Type B pancreatic cell (in vitro differentiated cells): ENCODE measurements at places on chromosomes 1 and 21. TPM values are rescaled to one million over a fixed set of nuclear protein-coding genes. Genes with fewer than 3 reads are reported as not detected.

GRCh38 chr1:235923466-235924021 lies 56.8 kb upstream of the LYST start:
- DNase-seq = no peak

GRCh38 chr21:35548904-35549615 lies 500.0 kb upstream of the RUNX1 start:
- no peak for DNase-seq

DNA sequence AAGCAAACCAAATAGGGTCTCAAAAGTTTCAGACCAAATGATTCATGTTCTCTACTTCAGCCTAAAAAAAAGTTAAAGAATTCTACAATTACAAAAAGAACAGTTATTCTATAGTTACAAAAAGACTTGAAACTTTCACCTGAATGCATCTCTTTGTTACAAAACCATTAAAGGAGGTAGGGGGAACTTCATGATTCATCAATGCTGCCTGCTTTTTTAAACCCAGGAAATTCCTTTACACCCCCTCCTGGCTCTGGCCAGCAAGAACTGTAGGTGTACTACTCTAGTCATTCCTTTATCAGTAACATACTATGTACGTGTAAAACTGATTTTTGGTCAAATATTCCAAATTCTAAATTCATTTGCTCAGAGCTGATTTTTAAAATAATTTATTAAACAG lies 5.0 kb downstream of the FAF1 start:
- no peak for DNase-seq

- DNase-seq = no peak
Observed at GRCh38 chr1:209341146-209341545, 242.4 kb upstream of the CAMK1G start.

GRCh38 chr21:31473685-31474345 lies 129.8 kb upstream of the TIAM1 start:
- no peak for DNase-seq

- no peak for DNase-seq
Observed at GRCh38 chr1:32622806-32623681, 27.3 kb downstream of the ZBTB8OS start.

GRCh38 chr1:119956306-119956705 lies 60.0 kb upstream of the ADAM30 start:
- DNase-seq = no peak

DNA sequence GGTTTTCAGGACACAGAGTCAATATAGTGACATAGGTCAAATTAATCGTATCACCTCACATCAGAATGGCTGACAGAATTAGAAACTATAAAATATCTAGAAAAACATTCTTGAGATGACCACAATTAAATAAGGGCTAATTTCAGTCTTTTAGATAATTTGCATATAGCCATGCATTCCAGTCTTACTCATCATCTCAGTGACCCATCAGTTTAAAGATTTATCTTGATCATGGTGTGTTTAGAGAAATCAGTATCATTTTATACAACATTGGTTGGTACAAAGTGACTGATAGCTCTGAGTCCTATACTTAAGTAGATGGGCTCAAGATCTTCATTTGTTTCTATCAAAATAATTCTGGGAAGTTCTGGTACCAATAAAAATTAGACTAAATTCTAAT lies 262.3 kb upstream of the SNX7 start:
- no peak for DNase-seq

GRCh38 chr1:2804628-2805351 lies 3.3 kb upstream of the TTC34 start:
- DNase-seq = no peak

DNA sequence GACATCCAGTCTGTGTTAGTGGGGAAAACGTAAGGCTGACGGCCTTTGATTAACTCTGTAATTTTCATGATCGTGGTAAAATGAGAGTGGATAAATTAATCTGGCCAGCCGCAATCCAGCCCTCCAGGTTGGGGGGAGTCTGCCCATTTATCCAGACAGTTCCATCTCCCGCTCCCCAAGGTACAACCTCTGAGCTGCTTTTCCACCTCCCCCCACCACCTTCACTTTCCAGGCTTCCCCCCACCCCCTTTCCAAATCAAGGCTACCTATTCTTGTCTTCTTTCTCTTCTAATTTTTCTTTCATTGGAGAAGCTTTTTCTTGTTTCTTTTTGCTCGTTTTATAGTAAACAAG lies 6.0 kb downstream of the MIER1 start:
- no peak for DNase-seq

GRCh38 chr1:161017756-161018630 lies 3.0 kb downstream of the F11R start:
- DNase-seq = no peak

GRCh38 chr1:81574408-81574807 lies 226.3 kb upstream of the ADGRL2 start:
- DNase-seq = no peak

GRCh38 chr1:44021581-44022321 lies 9.5 kb downstream of the SLC6A9 start:
- DNase-seq = no peak

DNA sequence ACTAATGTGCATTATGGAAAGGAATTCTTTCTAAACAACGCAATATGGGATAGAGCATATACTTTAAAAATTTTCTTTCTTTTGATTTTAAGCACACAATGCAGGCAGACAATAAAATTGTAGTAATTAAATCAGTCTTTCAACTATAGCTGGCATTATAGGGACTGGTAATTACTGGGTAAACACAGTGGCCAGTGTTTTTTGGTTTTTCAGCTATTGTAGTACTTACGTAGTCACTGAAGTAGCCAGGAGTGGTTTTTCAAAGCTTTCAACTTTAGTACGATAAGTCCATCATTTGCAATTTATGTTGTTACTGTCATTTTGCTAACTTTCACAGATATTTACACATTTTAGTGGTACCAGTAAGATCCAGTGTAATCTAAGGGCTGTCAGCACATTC lies 50.6 kb downstream of the RAB3GAP2 start:
- DNase-seq = no peak

DNA sequence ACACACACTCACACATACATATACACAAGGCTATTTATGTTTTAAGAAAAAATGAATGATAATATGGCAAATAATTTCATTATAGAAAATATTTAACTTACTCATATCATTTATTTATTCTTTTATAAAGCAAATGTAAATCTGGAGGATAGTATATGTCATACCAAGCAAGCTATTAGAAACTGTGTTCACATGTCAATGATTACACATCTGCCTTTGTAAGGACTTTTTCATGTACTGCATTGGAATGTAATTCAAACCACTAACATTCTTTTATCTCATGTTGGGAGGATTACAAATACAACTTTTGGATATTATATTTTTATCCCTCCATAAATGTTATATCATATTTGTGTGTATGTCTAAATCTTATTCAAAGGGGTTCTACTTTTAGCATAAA lies 1887.4 kb downstream of the NCAM2 start:
- no peak for DNase-seq

GRCh38 chr1:76759171-76759860 lies 108.0 kb upstream of the ST6GALNAC5 start:
- no peak for DNase-seq

DNA sequence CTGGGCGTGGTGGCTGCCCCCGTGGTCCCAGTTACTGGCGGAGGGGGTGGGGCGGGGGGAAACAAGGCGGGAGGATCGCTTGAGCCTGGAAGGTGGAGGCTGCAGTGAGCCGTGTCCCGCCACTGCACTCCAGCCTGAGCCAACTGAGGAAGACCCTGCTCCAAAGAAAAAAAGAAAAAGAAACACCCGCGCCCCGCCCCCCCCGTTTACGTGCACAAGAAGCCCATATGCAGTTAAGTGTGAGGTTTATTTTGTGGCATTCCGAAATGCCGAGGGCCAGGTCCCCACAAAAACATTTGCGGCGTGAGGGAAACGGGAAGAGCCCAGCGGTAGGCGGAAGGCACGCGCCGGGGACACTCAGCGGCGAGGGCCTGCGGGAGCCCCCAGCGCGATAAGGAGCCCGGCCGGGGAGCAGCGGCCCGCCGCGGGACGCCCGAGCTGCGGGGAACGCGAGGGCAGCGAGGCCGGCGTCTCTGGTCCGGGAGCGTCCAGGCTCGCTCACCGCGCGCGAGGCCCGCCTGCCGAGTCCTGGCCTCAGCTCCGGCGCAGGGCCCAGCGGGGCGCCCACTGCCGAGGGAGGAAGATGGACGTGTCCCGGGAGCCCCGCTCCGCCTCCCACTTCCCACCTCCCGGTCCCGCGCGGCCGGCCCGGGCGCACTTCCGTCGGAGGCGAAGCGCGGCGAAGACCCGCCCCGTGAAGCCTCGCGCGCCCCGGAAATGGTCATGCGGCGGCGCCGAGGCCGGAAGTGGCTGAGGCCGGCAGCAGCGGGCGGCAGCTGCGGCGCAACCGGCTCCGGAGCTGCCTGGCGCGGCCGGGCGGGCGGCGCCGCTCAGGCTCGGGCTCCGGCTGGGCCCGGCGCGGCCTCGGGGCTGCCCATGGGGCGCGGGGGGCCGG lies at the start of gene TRAPPC10:
Gene TRAPPC10, plus strand, starts transcription at position 731 of the 895 bp plus-strand sequence. CDS start 185 bp downstream, outside the sequence.
- peak; percentile 84 for DNase-seq

- no peak for DNase-seq
Observed at GRCh38 chr21:46154955-46155513, 345 bp downstream of the FTCD start.

GRCh38 chr1:2477309-2477708 lies 1.2 kb downstream of the PLCH2 start:
- DNase-seq = no peak

GRCh38 chr1:70840260-70840953 lies 207.2 kb downstream of the PTGER3 start:
- no peak for DNase-seq

- DNase-seq = no peak
Observed at GRCh38 chr1:18936814-18937481, 19.5 kb downstream of the IFFO2 start.

- no peak for DNase-seq
Observed at GRCh38 chr1:108502624-108503023, 52.5 kb downstream of the NBPF6 start.

- no peak for DNase-seq
Observed at GRCh38 chr1:73910466-73910865, 287.5 kb downstream of the LRRIQ3 start.

DNA sequence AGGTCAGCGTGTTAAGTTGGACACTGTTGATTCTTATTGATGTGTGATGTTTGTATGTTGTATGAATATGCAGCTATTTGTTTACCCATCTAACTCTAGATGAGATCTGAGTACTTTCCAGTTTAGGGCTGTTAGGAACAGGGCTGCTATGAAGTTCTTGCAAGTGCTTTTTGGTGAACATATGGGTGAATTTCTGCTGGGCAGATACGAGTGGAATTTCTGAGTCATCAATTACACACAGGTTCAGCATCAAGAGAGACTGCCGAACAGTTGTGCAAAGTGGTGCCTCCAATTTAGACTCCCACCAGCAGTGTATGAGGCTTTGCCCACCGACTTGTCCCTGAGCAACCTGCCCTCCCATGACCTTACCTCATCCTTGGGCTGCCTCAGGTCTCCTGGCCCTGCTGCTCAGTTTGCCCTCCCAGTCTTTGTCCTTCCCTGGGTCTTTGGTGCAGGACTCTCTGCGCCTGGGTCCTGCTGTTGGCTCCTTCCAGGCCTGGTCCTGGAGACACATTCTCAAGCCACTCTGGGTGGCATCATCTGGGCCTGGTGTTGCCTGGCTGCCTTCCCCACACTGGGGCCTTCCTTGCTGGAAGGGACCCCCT lies 343.6 kb downstream of the PTPRU start:
- no peak for DNase-seq

DNA sequence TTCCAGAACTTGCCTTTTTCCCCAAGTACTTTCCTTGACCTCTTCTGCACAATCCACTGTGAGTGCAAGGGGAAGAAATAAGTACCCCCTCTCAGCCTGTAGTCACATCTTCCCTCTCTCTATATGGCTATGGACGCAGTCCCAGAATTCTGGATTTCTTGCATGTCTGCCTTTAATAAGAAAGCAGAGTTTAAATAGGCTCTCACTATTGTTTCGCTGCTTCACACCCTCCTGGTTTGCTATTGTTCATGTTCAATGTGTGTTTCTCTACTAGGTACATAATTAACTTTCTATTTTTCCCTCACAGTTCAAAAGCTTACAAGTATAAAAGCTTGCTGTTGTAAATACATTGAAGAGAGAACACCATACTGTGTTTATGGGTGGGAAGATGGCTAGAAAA lies 181.5 kb upstream of the C1orf105 start:
- no peak for DNase-seq

- DNase-seq = no peak
Observed at GRCh38 chr1:116738673-116739370, 15.4 kb upstream of the CD2 start.

DNA sequence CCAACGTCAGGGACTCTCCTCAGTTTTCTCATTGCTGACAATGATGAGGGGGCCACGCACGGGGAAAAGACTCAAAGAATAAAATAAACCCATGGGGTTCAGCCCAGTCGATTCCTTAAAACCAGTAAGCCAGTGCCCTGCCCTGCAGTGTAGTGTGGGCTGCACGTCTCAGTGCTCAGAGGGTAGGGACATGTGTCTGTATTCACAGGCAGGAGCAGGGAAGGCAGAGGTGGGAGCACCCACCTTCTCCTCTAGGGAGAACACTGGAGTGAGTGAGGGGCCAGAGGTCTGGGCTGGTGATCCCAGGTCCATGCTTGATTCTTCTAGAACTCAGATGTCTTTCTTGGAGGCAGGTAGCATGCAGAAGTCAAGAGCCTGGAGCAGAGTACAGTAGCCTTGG lies 303.6 kb downstream of the MATN1 start:
- peak; percentile 62 for DNase-seq

DNA sequence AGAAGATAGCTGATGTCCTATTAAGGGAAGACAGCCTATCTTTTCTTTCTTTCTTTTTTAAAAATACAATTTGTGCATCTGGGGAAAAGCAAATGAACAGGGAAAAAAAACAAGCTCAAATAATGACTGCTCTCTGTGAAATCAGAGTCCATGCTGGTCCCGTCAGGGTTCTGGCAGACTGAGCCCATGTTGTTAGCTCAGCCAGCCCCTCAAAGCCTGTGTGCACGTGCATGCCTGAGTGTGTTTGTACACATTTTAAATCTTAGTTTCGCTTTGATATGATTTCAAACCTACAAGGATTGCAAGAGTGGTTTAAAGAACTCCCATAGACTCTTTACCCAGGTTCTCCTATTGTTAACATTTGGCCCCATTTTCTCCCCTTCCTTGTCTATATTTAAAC lies 231.8 kb upstream of the GREM2 start:
- DNase-seq = no peak

GRCh38 chr1:113109908-113110554 lies 37.0 kb downstream of the LRIG2 start:
- no peak for DNase-seq

DNA sequence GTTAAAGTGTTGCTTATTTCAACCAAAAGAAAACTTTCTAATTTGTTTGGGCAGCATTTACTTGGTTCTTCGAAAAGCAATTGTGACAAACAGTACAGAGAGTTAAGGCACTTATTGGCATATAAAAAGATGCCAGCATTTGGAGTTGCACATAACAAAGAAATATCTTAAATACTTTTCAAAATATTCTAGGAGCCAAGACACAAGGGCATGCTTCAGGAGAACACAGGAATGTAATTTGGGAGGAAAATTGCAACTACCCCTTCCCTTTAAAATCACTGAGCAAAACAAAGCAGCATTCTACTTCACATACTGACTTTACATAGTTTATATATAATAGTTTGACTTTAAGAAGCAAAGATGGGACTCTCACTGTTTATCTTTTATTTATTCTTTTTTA lies 4.6 kb upstream of the TIE1 start:
- DNase-seq = no peak

Gene SAMD11
- 13.1 and 50.5 TPM in 2 replicates for total RNA-seq

Gene LENEP
- total RNA-seq = 0.52 and 1.1 TPM in 2 replicates

Gene CFAP107
- total RNA-seq = 1.4 and 2.7 TPM in 2 replicates

Gene SH2D2A
- 0.48 and 2.2 TPM in 2 replicates for total RNA-seq

Gene SPATA17
- total RNA-seq = 1.9 and 7.2 TPM in 2 replicates

Gene ADAR
- 180 and 184 TPM in 2 replicates for total RNA-seq

Gene NR0B2
- 6.8 and 7.2 TPM in 2 replicates for total RNA-seq

Gene ACKR1
- 0.17 and 0.63 TPM in 2 replicates for total RNA-seq

Gene FCGR3A
- total RNA-seq = 0.17 TPM in 1 of 2 replicates, not detected in the other

Gene AADACL3
- not detected in 2 replicates for total RNA-seq

Gene TCHHL1
- total RNA-seq = 6.5 and 22.3 TPM in 2 replicates

Gene GJA8
- not detected in 2 replicates for total RNA-seq
